ENCODE measurements at places on chromosomes 2 and 18.

DNA sequence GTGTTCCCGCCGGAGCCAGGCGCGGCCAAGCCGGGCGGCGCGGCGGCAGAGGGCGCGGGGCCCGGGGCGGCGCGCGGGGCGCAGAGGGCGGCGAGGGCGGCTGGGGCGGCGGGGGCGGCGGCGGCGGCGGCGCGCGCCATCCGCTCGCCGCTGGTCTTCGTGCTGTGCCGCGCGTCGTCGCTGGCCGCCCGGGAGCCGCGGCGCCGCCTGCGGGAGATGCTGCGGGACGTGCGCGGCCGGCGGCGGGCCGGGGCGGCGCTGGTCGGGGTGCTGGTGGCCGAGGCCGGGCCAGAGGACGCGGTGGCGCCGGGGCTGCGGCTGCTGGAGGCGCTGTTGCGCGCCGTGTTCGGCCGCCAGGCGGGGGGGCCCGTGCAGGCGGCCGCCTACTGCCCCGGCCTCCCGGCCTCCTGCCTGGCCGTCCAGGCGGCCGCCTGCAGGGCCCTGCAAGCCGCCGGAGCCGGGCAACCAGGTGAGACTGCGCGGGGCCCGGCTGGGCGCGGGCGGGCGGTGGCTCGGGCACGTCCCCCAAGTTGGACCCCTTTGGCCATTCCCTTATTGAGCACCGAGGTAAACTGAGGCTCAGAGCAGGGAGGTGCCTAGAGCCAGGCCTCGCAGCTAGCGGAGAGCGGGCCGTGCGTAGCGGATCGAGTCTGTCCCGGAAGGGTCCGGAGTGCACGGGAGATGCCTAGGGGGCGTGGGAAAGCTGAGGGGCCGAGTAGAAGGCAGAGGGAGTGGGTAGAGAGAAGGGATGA, 584 bp downstream of the C2orf72 start:
- DNase-seq: no peak

DNA sequence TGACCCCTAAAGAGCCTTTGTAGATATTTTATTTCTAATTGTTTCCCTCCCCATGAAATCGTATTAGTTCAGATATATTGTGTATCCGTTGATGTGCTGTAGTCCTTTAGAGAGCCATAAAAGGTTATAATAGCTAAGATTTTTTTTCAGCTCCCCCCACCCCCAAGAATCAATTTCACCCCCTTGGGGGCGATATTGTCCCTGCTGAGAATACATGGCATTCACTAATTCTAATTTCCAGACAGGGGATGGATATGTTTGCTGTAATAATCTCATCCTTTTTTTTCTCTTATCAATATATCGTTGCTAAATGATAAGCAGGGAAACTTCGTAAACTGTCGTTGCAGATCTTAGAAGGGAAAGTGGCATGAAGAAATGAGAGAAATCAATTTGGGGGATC, 530.7 kb downstream of the TMEM182 start:
- DNase-seq: no peak

DNA sequence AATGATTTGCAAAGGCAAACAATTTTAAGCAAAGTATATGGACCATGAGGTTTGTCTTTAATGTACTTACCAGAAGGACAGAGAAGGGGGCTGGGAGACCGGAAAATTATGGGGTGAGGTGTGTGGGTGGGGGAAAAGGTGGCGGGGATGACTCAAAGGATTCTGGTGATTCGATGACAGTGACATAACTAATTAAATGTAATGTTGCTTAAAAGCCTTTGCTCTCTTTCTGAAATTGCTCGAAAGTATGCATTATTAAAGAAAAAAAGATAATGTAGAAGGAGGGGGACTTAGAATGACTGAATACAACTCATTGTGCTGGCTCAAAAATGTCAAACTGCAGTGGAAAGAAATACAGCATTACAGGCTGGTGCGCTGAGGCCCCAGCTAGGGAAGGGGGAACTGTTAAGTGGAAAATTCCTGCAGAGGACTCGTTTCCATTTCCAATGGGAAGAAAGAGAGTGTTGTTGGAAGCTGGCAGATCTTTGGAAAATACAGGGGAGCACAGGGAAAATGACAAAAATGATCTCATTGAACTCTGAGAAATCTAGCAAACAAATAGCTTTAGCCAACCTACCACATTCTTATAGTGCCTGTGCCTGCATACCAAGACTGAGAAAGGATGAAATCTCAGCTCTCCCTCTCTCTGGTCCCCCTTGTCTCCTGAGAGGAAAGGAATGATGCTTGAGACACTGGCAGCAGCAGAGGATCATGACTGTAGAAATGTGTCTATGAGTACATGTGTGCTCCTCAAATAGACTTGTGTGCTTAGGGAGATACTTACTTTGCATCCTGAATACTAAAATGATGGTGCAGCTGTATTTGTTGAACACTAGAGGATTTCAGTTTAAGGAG, 632.4 kb downstream of the NYAP2 start:
- DNase-seq: peak; percentile 56

GRCh38 chr2:239944694-239945551, 80.2 kb downstream of the NDUFA10 start:
- no peak for DNase-seq

- peak; percentile 97 for DNase-seq
These were observed 555 bp downstream of the TMEM18 start for GRCh38 chr2:676647-677055.

- DNase-seq: no peak
These were observed 13.6 kb upstream of the IRS1 start for GRCh38 chr2:226813148-226813701.

DNA sequence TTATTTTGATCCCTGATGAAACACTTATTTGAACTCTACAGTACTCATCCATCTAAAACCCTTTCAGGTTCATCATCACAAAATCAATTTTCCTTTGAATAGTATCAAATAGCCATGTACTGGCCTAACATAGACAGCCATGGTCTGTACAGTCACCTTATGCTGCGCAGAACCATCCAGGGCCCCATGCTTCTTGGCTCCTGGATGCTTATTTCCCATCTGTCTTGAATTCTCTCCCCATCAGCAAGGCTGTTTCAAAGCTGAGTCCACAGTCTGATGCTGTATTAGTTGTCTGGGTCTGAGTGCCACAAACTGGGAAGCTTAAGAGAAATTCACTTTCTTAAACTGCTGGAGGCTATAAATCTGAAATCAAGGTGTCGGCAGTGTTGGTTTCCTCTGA, 290.2 kb downstream of the OSR1 start:
- no peak for DNase-seq

DNA sequence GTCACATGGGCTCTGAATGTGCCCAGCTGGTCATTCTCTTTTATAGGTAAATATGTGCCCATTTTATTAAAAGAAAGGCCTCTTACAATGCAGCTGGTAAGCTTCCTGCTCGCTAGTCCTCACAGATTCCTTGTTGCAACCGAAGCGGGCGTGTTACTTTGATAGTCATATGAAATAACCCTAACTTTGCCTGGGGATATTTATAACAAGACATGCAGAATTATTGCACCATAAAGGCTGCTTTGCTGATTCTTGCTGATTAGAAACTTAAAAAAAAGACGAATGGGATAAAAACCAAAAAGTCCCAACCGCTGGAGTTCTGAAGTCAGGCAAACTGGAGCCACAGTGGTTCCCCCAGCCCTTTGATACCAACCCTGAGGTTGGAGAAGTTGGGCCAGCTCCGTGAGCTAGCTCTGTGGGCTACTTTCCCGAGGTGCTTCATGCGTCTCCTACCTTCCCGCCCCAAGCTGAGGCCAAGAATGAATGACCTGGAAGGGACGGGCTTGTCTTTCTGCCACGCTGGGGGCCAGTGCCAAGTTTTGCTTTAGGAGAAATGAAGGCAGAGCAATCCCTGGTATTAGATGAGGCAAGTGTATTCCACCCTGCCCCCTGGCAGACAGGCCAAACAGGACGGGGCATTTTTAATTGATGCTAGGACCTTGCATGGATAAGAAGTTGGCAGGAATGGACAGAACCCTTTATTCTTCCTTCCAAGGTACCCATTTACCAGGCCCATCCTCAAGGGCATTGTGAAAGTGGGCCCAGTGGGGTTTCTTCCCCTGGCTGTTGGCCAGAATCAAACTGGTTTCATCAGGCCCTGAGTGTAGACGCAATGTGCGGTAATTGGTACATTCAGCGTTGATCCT, 140.4 kb downstream of the KCTD1 start:
- DNase-seq: no peak

- peak; percentile 26 for DNase-seq
These were observed 796 bp downstream of the RFTN2 start for GRCh38 chr2:197674591-197674990.

- DNase-seq: peak; percentile 58
These were observed 4.9 kb downstream of the PDCD1 start for GRCh38 chr2:241853651-241854341.

- no peak for DNase-seq
These were observed 547.0 kb upstream of the ACVR2A start for GRCh38 chr2:147297820-147298219.

DNA sequence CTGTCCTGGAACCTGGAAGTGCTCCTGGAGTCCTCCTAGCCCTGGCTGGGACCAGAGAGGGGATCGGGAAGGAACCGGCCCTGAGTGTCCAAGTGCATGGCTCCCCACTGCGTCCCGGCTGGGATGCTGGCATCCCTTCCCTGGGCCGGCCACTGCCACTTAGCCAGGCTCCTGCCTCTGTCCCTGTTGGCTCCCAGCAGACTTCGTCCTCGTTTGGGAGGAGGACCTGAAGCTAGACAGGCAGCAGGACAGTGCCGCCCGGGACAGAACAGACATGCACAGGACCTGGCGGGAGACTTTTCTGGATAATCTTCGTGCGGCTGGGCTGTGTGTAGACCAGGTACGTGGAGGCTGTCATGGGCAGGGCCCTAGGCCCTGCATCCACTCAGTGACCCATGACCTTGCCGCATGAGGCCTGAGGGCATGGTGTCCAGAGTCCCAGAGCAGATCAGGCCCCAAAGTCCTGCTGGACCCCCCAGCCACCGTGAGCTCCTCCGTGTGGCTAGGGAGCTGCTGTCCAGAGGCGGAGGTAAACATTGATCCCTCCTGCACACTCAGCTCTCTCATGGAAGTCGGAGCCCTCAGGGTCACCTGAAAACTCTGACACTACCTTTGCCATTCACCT, 7.1 kb downstream of the ANO7 start:
- no peak for DNase-seq

DNA sequence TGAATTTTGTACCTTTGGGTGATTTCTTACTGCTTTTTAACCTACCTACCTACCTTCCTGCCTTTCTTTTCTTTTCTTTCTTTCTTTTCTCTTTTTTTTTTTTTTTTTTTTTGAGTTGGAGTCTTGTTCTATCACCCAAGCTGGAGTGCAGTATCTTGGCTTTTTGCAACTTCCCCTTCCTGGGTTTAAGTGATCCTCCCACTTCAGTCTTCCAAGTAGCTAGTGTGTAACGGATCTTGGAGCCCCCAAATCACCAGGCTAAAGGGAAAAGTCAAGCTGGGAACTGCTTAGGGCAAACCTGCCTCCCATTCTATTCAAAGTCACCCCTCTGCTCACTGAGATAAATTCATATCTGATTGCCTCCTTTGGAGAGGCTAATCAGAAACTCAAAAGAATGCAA, 61.3 kb downstream of the DDX18 start:
- no peak for DNase-seq

DNA sequence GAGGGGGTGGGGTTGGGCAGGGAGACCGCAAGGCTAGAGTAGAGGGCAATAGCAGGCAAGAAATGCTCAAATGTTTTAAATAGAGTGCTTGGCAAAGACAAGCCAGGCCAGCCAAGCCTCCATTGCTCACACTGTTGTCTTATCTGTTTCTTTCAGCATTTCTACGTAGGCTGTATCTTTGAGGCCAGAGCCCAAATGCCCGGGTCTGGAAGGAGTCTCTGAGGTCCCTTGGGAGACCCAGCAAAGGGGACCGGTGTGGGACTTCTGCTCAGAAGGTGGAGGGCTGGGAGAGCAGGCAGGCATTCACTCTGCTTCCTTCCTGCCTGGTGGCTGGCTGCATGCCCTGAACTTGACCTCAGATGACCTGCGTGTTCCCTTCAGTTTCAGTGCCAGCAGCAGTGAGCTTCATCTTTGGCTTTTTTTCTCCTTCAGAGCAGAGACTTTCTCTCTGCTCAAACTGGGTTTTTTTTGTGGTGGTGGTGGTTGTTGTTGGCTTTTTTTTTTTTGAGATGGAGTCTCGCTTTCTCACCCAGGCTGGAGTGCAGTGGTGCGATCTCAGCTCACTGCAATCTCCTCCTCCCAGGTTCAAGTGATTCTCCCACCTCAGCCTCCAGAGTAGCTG, 13.7 kb upstream of the TET3 start:
- DNase-seq: no peak

GRCh38 chr18:79062806-79063205, 6.4 kb upstream of the ATP9B start:
- DNase-seq: no peak

- peak; percentile 78 for DNase-seq
These were observed 116.8 kb downstream of the SPTBN1 start for GRCh38 chr2:54572636-54573536.
